Skeletal muscle cell (primary cell): ENCODE measurements at places on chromosomes 6 and 20.

GRCh38 chr6:34949636-34950035 lies 60.6 kb downstream of the ANKS1A start:
- no peak for DNase-seq

GRCh38 chr6:143692696-143693095 lies 14.9 kb downstream of the PHACTR2 start:
- no peak for DNase-seq

DNA sequence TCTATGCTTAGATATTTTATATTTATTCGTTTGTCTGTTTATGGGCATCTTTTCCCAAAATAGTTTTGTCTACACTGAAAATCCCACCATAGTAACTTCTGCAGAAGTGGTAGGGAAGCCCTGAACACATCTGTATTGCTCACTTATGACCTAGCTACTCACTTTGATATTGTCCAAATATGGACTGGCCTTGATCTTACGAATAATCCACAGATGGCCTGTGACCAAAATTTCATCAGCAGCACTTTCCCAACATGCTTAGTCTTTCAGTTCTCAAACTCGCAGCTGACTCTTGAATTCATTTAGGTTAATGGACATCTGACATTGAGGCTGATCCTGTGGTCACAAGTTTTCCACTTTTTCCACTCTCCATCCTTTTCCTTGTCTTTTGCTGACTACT lies 80.8 kb upstream of the BEND3 start:
- DNase-seq = no peak

DNA sequence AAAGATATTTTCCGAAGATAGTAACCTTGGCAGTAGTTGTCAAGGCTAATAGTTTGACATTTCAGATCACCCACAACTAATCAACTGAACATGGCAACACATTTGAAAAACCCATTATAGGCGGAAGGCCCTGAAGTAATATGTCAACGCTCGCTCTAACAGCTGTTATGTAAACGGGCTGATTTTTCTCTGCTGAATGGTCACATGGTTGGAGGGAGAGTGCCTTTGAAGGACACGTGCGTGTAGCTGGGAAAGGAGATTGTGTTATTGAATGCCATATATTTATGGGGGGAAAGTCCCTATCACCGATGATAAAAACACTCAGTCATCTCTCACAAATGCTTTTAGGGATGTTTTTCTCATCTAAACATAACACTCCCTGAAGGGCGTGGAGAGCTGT lies 160.0 kb upstream of the RALGAPA2 start:
- DNase-seq = no peak

DNA sequence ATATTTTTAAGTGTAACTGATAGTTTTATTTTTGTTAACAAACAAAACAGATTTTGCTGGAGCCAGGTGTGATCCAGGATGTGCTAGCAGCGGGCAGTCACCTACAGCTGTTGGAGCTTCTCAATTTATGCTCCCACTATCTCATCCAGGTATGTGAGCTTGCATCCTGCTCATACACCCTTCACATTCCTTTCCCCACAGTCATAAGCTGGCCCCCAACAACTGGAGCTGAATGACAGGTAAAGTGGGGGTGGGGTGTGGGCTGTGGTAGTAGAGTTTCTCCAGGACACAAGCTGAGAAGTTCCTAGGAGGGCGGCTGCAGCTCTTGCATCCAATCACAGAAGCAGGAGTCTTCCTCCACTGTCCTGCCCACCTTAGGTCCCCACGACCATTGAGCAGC lies 140.1 kb downstream of the KLHL32 start:
- DNase-seq = no peak

GRCh38 chr6:111852725-111853124 lies 20.5 kb downstream of the FYN start:
- DNase-seq = no peak

GRCh38 chr6:19798362-19798761 lies 38.8 kb upstream of the ID4 start:
- DNase-seq = no peak

- no peak for DNase-seq
Measured at GRCh38 chr6:48290595-48290994, 179.6 kb upstream of the PTCHD4 start.

GRCh38 chr20:57000441-57000968 lies 265.9 kb downstream of the BMP7 start:
- DNase-seq = no peak

DNA sequence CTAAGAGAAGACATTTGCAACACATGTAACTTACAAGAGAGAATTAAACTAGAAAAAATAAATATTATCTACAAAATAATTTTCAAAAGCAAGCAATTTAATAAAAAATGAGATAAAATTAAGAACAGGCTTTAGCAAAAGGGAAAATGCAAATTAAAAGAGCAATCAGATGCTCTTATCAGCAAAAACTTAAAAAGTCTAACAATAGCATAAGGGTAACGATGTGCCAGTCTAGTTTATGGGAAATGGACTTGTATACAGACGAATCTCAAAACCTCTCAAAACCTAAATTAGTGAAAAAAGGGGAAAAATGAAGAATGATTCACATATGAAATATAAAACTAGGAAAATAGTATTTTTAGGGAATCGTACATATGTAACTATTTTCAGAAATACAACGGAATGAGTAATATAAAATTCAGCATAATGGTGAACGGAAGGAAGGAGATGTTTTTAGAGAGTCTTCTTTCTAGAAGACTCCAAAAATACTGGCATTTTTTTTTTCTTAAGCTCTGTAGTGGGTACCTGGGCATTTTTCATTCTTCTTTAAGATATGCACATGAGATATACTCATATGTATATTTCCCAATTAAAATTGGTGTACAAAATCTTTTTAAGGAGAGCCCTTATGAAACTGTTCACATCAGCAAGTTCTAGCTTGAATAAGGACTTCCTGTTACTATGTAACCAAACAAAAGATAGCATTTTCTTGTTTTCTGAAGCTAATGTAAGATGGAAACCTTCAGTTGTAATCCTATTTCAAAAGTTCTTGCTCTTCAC lies 927 bp upstream of the MANEA start:
- no peak for DNase-seq

- no peak for DNase-seq
Measured at GRCh38 chr6:130259140-130259539, 36.4 kb upstream of the SAMD3 start.

- no peak for DNase-seq
Measured at GRCh38 chr6:29617782-29618554, 15.0 kb downstream of the GABBR1 start.

- no peak for DNase-seq
Measured at GRCh38 chr6:75393806-75394205, 99.8 kb downstream of the FILIP1 start.

- DNase-seq = peak; percentile 88
Measured at GRCh38 chr6:16741112-16742016, 19.9 kb downstream of the ATXN1 start.

- no peak for DNase-seq
Measured at GRCh38 chr6:29814379-29815117, 13.1 kb upstream of the HLA-G start.

DNA sequence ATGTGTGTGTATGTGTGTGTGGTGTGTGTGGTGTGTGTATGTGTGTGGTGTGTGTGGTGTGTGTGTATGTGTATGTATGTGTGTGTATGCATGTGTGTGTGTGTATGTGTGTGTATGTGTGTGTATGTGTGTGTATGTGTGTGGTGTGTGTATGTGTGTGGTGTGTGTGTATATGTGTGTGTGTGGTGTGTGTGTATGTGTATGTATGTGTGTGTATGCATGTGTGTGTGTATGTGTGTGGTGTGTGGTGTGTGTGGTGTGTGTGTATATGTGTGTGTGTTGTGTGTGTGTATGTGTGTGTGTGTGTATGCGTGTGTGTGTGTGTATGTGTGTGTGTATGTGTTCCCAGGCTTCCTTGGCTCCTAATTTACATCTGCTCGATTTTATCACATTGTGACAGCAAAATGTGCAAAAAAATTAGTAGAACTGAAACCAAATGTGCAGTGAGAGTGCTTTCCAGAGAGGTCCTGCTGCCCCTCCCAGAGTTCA lies 234.5 kb downstream of the BMP7 start:
- DNase-seq = no peak

DNA sequence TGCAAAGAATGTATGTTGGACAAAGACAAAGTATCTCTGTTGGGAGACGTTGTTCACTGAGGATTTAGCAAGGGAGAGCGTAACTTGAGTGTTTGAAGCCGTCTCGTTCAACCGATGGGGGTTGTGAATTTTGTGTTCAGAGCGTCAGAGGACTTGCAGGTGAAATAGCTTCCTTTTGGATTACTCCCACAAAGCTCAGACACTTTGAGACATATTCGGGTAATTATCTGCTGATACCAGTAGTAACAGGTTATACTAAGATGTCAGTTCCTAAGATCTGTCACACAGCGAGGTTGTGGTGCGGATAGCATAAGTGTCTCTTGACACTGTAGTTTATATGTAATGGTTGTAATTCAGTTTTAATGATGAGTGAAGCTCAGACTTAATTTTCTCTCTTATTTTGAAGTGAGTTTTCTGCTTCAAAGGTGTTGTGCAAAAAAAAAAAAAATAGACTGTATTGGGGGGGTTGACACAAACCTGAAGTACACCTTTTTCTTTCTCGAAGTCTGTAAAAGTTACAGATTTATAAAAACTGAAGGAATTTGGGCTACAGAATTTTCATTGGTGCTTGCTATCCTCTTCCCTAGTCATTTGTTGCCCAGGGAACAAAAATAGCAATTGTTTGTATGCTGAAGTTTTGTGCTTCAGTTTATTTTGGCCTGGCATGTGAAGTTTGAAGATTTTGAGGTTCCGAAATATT lies 1.7 kb downstream of the ASXL1 start:
- no peak for DNase-seq

GRCh38 chr6:145704143-145704781 lies 31.1 kb downstream of the EPM2A start:
- no peak for DNase-seq

DNA sequence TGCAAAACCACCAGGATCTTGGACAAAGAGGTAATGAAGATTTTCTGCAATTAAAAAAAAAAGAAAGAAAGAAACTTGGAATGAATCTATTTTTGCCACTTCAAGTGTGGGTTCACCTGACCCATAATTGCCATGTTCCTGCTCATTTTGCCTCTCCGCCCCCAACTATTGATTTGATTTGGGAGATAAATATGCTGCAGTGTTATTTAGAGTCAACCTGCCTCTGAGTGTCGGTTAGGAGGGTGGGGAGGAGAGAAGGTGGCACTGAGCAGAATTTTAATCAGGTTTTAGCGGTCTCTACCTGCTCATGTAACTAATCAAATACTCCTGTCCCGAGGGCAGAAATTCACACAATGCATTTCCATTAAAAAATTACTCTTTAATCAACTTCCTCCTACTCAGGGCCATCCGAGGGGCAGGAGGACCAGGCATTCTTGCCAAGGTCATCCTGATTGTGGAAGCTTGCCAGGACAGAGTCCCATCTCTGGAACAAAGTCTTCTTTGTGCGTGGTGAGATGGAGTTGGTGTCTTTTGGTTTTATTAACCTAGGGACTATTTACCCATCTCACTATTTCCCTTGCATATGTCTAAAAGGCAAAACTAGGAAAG lies 300.1 kb downstream of the CDH26 start:
- no peak for DNase-seq

DNA sequence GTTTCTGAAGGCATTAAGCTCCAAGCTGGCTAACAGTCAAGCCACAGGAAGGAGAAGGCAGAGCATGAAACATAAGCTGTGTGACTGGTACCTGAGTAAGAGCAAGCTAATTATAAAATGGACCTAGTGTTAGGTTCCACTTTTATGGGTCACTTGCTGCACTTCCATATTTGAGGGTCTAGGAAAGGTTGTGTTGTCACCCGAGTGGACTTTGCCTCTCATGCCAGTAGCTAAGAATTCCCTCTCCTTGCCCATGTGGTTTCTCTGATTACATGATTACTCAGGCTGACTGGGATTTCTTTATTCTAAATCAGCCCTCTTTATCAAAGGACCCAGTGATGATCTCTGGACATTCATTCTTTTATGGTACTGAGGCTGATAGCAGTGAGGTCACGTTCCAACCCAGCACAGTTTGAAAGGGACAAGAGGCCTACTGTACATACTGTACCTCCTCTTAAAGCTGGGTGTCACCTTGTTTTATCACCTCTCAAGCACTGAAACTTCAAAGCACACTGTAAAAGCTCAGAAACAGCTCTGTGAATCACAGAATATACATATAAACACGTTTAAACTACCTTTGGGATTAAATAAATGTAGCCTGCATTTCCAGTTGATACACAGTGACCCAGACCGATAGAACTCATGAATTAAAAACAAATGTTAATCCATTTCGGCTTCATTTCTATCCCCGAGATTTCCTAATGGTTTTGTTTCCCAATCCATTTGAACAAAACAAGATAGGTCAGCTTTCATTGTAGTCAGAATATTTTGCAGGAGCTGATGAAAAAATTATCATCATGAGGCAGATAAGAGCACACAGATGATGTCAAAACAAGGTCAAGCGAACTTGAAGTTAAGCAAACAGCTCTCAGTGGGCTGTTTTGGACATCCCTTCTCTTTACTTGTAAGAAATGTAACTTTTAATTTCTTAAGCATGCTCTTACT lies 96.5 kb downstream of the ALDH8A1 start:
- DNase-seq = no peak

GRCh38 chr6:151675746-151676459 lies 131.6 kb upstream of the ESR1 start:
- DNase-seq = no peak

GRCh38 chr6:73585566-73586415 lies 65.0 kb upstream of the EEF1A1 start:
- peak; percentile 52 for DNase-seq

DNA sequence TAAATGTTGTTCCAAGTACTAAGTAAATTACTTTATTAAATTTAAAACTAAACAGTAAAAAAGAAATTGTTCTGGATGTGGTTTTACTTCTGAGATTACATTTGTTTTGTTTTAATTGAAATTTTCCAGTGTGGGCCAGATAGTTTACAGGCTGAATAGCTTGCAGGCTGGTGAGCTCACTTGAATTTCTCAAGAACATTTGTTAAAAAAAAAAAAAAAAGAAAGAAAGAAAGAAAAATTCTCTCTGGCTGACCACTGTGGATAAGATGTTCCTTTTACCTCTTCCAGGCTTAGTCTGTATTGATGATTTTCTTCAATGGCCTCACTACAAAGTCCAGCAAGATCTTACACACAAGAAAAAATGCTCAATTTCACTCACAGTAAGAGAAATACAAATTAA lies 85.4 kb downstream of the PLCG1 start:
- DNase-seq = no peak

DNA sequence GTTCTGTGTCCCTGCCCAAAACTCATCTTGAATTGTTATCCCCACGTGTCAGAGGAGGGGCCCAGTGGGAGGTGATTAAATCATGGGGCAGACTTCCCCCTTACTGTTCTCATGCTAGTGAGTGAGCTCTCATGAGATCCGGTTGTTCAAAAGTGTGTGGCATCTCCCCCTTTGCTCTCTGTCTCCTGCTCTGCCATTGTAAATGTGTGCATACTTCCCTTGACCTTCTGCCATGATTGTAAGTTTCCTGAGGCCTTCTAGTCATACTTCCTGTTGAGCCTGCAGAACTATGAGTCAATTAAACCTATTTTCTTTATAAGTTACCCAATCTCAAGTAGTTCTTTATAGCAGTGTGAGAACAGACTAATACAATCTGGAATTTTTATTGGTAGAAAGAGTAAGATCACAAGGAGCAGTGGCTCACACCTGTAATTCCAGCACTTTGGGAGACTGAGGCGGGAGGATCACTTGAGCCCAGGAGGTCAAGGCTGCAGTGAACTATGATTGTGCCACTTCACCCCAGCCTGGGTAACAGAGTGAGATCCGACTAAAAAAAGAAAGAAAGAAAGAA lies 47.1 kb upstream of the SLC22A16 start:
- no peak for DNase-seq

- DNase-seq = no peak
Measured at GRCh38 chr6:167781868-167782267, 44.8 kb upstream of the AFDN start.

GRCh38 chr6:124679387-124679786 lies 282.9 kb upstream of the RNF217 start:
- no peak for DNase-seq

- DNase-seq = no peak
Measured at GRCh38 chr6:148432462-148433195, 90.0 kb downstream of the SASH1 start.
